ENCODE measurements at places on chromosomes 16 and 17.

DNA sequence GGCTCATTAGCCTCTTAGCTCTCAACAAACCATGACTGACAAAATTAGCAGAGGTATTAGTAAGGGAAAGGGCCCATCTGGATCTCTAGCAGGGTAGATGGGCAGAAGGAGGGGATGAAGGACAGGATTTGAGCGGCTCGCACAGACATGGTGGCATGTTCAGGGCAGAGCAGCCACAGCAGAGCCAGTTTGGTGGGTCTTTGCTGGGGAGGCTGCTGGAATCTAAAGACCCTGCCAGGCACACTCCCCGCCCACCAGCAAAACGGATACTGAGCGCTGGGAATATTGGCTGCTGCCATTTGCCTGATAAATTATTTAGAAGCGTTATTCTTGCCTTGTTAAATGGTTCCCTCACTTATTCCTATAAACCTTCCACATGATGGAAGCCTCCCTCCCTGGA lies 20.7 kb upstream of the NAT9 start:
- peaks cover 15% of the 10 kb centered on the region for H3K4me1 ChIP-seq
- H3K27me3 ChIP-seq = no peaks in the 10 kb centered on the region
- H3K27ac ChIP-seq = no peak overlapping the region
- DNase-seq = no peak

GRCh38 chr16:80824623-80825364 lies 20.4 kb upstream of the CDYL2 start:
- DNase-seq = peak; percentile 46
- H3K27ac ChIP-seq = no peak overlapping the region
- H3K36me3 ChIP-seq = no peaks in the 10 kb centered on the region
- no peaks in the 10 kb centered on the region for H3K4me1 ChIP-seq
- H3K4me3 ChIP-seq = no peak overlapping the region

- peak; percentile 83 for DNase-seq
- H3K4me3 ChIP-seq = no peak overlapping the region
- no peaks in the 10 kb centered on the region for H3K27me3 ChIP-seq
- H3K36me3 ChIP-seq = no peaks in the 10 kb centered on the region
- peak overlapping the region; percentile 44 for H3K27ac ChIP-seq
- H3K4me1 ChIP-seq = peaks cover 19% of the 10 kb centered on the region
These were observed 148.0 kb upstream of the TNRC6C start for GRCh38 chr17:77810536-77810935.

DNA sequence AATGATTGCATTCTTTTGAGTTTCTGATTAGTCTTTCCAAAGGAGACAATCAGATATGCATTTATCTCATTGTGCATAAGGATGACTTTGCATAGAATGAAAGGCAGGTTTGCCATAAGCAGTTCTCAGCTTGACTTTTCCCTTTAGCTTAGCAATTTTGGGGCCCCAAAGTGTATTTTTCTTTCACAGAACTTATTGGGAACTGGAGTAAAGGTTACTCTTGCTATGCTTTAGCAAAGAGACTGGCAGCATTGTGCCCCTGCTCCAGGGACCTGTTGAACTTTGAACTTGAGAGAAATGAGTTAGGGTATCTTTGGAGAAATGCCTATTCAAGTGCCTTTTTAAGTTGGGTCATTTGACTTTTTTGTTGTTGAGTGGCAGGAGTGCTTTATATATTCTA lies 17.0 kb downstream of the TAT start:
- H3K4me1 ChIP-seq = peaks cover 3% of the 10 kb centered on the region
- no peak overlapping the region for H3K4me3 ChIP-seq
- H3K36me3 ChIP-seq = no peaks in the 10 kb centered on the region

- no peaks in the 10 kb centered on the region for H3K36me3 ChIP-seq
- peak overlapping the region; percentile 99 for H3K27ac ChIP-seq
- peak; percentile 82 for DNase-seq
- H3K27me3 ChIP-seq = no peaks in the 10 kb centered on the region
- peaks cover 64% of the 10 kb centered on the region for H3K4me1 ChIP-seq
These were observed 26.4 kb downstream of the ARHGAP17 start for GRCh38 chr16:24988593-24989338.

GRCh38 chr16:12268606-12269005 lies 292.1 kb downstream of the SNX29 start:
- DNase-seq = no peak
- no peak overlapping the region for H3K27ac ChIP-seq
- H3K36me3 ChIP-seq = no peaks in the 10 kb centered on the region
- H3K4me3 ChIP-seq = no peak overlapping the region

DNA sequence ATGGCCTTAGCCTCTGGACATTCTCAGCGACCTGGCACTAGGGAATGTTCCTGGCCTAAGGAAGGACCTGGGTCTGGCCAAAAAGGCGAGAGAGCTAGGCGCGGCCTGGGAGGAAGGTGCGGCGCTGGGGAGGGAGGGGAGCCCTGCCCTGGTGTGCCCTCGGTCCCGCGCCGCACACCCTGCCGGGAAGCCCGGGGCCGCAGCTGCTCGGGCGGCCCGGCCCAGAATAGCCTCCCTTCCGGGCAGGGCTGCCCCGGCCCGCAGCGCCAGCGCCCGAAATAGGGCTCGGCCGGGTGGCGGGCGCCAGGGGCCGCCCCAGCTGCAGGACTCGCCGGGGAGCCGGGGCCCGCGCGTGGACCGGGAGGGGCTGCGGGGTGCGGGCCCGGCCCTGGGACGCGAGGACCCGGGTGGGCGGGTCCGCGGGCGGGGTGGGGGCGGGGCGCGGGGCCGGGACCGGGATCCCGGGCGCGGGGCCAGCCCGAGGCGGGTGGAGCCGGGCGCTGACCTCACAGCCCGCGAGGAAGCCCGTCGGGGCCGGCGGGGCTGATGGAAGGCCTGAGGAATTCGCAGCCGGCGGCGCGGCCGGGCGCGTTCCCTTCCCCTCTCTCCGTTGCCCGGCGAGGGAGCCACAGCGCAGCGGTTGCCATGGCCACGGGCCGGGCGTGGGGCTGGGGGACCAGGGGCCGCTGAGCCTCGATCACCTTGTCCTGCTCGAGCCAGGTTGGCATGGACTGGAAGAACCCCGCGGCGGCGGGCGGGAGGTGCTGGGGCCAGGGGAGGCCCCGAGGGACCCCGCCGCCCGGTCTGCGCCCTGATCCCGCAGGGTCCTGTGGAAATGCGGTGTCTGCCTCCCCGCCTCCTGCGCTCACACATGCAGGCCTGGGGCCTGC lies 18.1 kb downstream of the SOCS3 start:
- H3K4me3 ChIP-seq = peak overlapping the region; percentile 30
- peak; percentile 68 for DNase-seq
- no peaks in the 10 kb centered on the region for H3K27me3 ChIP-seq
- H3K4me1 ChIP-seq = peaks cover 34% of the 10 kb centered on the region
- H3K36me3 ChIP-seq = no peaks in the 10 kb centered on the region

DNA sequence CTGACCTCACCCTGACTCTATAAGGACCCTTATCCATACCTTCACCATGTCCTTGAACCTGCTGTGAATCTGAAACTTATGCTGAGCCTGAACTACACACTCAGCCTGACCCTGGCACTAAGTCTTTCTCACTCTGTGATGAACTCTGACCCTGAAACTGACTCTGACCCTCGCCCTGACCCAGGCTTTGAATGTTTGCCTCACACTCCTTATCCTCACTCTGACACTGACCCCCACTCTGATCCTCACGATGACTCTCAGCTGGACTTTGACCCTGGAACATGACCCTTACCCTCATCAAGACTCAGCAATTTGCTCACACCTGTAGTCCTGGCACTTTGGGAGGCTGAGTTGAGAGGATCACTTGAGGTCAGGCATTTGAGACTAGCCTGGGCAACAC lies 4.4 kb downstream of the AHSP start:
- no peaks in the 10 kb centered on the region for H3K36me3 ChIP-seq
- H3K27me3 ChIP-seq = peaks cover 24% of the 10 kb centered on the region
- DNase-seq = no peak
- H3K27ac ChIP-seq = no peak overlapping the region

GRCh38 chr17:61309362-61310256 lies 90.0 kb upstream of the TBX2 start:
- H3K27me3 ChIP-seq = no peaks in the 10 kb centered on the region
- H3K27ac ChIP-seq = peak overlapping the region; percentile 92
- H3K36me3 ChIP-seq = no peaks in the 10 kb centered on the region
- DNase-seq = peak; percentile 90

GRCh38 chr17:33164169-33164881 lies 128.8 kb downstream of the ASIC2 start:
- no peaks in the 10 kb centered on the region for H3K36me3 ChIP-seq
- peaks cover under 1% of the 10 kb centered on the region for H3K4me1 ChIP-seq
- DNase-seq = peak; percentile 81
- no peaks in the 10 kb centered on the region for H3K27me3 ChIP-seq
- H3K4me3 ChIP-seq = no peak overlapping the region

GRCh38 chr16:48282636-48283263 lies 35.4 kb upstream of the ABCC11 start:
- no peaks in the 10 kb centered on the region for H3K27me3 ChIP-seq
- H3K4me3 ChIP-seq = no peak overlapping the region
- peak; percentile 47 for DNase-seq
- no peak overlapping the region for H3K27ac ChIP-seq
- no peaks in the 10 kb centered on the region for H3K4me1 ChIP-seq
- peaks cover 6% of the 10 kb centered on the region for H3K36me3 ChIP-seq

DNA sequence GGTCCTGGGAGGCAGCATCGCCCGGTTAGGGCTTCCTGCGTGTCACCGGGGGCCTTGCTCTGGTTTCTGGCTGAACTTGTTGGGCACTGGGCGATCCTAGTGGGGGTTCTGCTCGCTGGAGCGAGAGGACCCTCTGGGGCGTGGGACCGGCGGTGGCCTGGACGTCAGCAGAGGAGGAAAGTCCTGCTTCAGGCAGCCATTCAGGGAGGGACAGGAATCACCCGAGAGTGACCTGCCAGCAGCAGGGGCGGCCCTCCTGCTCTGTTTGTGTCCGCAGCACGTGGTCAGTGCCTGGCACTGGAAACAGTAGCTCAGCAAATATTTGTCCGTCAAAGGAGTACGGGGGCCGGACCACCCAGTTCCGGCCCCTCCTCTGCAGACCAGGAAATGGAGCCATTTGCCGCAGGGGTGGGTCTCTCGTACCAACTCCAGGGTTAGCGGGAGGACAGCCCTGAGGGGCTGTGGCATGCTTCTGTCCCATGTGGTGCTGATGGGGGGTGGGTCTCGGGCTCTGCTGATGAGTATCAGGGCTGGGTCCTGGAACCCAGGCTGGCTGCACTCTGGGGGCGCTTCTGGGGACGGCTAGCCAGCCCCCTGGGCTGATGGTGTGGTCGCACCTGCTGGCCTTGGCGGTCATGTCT lies 48.3 kb downstream of the BAIAP2 start:
- H3K27me3 ChIP-seq = no peaks in the 10 kb centered on the region
- H3K4me1 ChIP-seq = no peaks in the 10 kb centered on the region
- peaks cover 4% of the 10 kb centered on the region for H3K36me3 ChIP-seq
- H3K27ac ChIP-seq = no peak overlapping the region
- no peak overlapping the region for H3K4me3 ChIP-seq
- no peak for DNase-seq

DNA sequence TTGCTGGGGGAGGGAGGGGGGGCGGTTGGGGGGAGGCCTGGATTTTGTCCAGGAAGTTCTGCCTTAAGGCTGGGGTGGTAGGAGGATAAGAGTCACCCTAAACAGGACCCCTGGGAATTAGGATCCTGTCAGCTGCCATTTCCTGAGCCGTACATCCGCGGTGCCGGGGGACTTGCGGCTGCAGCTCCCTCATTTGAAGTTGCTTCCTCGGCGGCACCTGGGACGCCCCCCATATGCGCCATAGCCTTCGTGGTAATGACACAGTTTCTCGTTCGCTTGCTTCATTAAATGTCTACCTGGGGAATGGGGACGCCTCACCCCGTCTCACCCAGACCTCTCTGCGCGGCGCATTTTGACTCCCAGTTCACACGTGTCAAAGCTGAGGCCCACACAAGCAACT lies 55.1 kb upstream of the PABPN1L start:
- DNase-seq = no peak
- no peak overlapping the region for H3K27ac ChIP-seq
- no peaks in the 10 kb centered on the region for H3K27me3 ChIP-seq
- H3K4me1 ChIP-seq = peaks cover 27% of the 10 kb centered on the region
- H3K4me3 ChIP-seq = no peak overlapping the region

GRCh38 chr17:49896222-49896621 lies 48.4 kb upstream of the TAC4 start:
- no peak overlapping the region for H3K27ac ChIP-seq
- no peak overlapping the region for H3K4me3 ChIP-seq
- peaks cover 73% of the 10 kb centered on the region for H3K27me3 ChIP-seq
- no peaks in the 10 kb centered on the region for H3K36me3 ChIP-seq
- no peaks in the 10 kb centered on the region for H3K4me1 ChIP-seq

DNA sequence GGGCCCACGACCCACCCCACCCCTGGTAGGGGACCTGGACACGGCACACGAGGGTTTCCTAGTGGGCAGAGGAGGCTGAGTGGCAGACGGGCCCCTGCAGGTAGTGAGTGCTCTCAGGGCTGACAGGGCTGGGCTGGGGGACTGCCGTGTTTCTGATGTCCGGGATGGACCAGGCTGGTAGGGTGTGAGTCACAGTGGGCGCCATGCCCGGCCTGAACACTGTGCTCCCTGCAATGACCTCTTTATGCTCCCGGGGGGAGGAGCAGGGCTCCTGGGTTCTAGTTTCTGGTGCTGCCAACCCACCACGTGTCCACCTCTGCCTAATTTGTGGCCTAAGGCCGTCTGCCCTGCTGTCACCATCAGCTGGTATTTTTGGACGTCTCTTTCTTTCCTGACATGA lies 26.3 kb downstream of the ARHGAP23 start:
- H3K4me3 ChIP-seq = peak overlapping the region; percentile 74
- DNase-seq = peak; percentile 67
- H3K27ac ChIP-seq = peak overlapping the region; percentile 75
- H3K4me1 ChIP-seq = peaks cover 67% of the 10 kb centered on the region
- no peaks in the 10 kb centered on the region for H3K27me3 ChIP-seq

- H3K27ac ChIP-seq = peak overlapping the region; percentile 94
- peaks cover 25% of the 10 kb centered on the region for H3K4me1 ChIP-seq
- peak; percentile 52 for DNase-seq
- no peaks in the 10 kb centered on the region for H3K27me3 ChIP-seq
- H3K36me3 ChIP-seq = peaks cover 47% of the 10 kb centered on the region
These were observed 32.5 kb downstream of the NMT1 start for GRCh38 chr17:45093444-45094110.

DNA sequence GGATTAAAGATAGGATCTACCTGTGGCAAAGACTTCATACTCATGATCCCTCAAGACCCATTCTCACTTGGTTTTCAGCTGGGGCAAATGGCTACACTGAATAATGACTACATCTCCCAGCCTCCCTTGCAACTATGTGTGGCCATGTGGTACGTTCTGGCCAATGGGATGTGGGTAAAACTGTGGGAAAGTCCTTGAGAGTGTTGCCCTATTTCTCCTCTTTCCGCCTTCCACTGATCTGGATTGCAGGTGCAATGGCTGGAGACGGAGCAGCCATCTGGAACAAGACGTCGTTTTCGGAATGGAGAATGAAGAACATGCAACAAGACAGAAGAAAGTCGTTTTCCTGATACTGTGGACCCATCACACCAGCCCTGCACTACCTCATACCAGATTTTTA lies 48.5 kb downstream of the HAPSTR1 start:
- DNase-seq = no peak
- no peaks in the 10 kb centered on the region for H3K4me1 ChIP-seq

- peaks cover 4% of the 10 kb centered on the region for H3K4me1 ChIP-seq
- H3K4me3 ChIP-seq = no peak overlapping the region
- DNase-seq = no peak
- no peak overlapping the region for H3K27ac ChIP-seq
- no peaks in the 10 kb centered on the region for H3K27me3 ChIP-seq
These were observed 55.5 kb downstream of the SYT17 start for GRCh38 chr16:19223235-19224170.
